ENCODE measurements at places on chromosomes 7 and 10. TPM values are rescaled to one million over a fixed set of nuclear protein-coding genes. Genes with fewer than 3 reads are reported as not detected.
A peak's percentile ranks its signal among the peaks of the same experiment; 100 is the strongest.

TRRAP gene
- total RNA-seq = 43.4 TPM

ABCB8 gene
- total RNA-seq = 24.5 TPM

DNA sequence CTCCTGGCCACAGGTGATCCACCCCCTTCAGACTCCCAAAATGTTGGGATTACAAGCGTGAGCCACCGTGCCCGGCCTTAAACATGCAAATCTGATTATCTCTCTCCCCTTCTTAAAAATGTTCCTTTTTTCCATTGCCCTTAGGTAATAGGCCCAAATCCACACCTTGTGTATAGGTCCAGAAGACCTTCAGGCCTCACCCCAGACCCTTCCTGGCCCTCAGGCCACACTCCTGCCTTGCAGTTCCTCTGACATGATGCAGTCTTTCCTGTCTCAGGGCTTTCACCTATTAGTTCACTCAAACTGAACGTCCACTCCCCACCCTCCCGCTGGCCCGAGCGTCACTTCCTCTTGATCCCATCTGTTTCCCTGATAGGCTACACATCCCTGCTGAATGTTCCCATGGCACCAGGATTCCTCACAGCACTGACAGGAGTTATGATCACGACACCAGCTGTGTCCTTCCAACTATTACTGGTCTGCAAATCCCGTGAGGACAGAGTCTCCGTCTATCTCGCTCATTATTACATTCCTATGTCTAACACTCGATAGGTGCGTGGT, 46.4 kb downstream of the DENND2A start:
- no peak for DNase-seq

DNA sequence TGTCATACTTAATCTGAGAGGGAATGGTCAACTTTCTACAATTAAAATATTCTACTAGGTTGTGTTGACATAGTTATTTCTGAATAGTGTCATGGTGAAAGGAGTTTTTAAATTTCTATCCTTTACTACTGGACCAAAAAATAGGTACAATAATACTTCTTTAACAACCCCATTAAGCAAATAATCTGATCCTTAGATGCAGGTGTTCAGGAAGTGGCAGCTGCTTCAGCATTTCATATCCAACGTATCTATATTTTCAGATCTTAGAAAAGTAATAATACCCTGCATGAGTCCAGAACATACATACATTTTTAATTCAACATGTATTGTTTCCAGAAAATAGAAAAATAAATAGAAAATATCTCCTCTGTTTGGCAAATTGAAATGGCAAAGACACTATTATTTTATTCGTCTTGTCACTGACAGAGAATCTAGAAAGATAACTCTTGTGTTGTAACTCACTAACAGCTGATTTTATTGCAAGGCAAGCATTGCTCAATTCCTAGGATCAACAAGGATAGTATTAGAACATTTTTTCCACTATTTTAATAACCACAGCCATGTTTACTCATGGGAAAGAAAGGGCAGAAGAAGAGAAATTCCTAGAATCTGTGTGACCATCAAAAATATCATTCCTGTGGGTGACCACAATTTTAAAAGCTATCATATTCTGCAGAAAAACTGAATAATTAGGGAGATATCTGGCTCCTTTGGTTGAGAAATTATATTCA, 159.3 kb upstream of the CNTNAP2 start:
- no peak for DNase-seq

- no peak for DNase-seq
Measured at GRCh38 chr10:1737222-1738061, at the start of gene ADARB2. Gene ADARB2, minus strand, starts transcription at chr10:1737525.

DNA sequence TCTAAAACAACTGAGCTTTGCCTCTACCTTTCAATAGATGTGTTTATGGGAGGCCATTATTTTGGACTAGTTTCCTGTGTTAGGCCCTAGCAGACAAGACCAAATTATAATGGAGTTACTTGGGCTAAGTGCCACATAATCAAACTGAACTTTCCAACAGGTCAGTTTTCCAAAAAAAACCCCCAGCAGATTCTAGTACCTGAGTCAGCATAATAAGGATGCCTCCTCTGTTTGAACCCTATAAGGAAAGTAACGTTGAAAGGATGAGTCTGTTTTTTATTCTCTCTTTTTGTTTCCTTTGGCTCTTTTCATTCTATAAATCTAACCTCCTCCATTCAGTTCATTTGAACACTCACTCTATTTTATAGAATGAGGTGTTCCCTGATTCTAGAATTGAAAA, 148.1 kb upstream of the FAM3C start:
- DNase-seq = no peak

GRCh38 chr10:61742812-61743211, 80.1 kb downstream of the CABCOCO1 start:
- no peak for DNase-seq

DNA sequence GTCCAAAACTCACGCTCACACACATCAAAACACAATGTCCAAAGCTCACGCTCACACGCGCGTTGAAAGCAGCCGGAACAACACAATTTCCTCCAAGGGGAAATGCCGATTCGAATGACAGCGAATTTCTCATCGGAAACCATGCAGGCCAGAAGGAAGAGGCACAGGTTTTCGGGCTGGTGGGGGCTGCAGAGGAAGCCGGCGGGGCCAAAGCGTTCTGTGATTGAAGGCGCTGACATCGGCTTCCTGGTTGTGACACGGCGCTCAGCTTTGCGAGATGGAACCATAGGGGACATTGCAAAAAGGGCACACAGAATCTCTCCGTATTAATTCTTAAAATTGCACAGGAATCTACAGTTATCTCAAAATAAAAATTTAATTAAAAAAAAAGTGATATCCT, 61.3 kb downstream of the FOXL3 start:
- DNase-seq = peak; percentile 60

DNA sequence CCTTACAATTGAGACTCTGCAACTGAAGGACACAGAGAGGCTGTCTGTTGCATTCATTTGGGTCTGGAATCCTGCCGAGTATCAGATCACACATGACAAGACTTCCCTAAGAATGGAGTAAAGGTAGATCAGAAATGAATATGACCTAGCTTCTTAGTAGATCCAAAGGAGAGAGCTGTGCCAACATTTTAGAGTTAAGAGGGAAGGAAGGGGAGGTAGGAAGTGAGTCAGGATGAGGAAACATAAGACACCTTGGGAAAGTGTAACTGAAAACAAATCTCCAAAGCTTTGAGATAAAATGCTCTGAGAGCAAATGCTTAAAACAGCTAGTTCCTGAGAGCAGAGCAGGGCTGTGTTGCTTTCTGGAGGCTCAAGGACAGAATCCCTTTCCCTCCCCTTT, 6.1 kb upstream of the SLC25A13 start:
- DNase-seq = no peak

DNA sequence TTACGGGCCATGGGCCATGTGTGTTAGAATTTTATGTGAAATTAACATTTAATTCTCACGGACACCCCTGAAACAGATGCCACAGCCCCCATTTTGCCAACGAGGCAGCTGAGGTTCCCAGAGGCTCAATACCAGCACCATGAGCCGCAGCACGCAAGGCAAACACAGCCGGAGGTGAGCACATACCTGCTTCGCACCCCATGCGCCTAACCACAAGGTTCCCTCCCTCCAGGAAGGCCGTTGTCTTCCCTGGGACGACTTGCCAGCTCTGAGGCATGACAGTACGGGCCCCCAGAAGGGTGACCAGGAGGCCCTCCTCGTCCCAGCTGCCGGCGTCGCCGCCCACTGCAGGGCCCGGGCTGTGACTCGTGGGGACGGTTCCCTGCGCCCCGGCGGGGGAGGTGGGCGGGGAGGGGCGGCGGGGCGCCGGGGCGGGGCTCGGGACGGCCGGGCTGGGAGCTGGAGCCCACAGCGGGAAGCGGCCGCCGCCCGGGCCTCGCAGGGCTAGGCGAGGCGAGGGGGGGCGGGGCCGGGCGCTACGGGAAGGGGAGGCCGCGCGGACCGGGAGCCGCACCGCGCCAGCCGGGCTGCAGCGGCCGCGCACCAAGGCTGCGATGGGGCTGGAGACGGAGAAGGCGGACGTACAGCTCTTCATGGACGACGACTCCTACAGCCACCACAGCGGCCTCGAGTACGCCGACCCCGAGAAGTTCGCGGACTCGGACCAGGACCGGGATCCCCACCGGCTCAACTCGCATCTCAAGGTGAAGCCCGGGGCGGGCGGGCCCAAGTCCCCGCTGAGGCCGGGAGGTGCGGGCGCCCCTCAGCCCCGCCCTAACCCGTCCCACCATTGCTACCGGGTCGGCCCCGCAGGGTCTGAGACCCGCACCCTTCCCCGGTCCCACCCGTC, at the start of gene CAV2:
TSS of gene CAV2 (plus strand) at position 571 of the 910 bp plus-strand sequence. CDS start at position 615, 44 bp downstream.
- DNase-seq = no peak

GRCh38 chr7:22563621-22564241, 63.7 kb upstream of the STEAP1B start:
- no peak for DNase-seq

- no peak for DNase-seq
Measured at GRCh38 chr10:60257767-60258428, 131.8 kb downstream of the ANK3 start.

DNA sequence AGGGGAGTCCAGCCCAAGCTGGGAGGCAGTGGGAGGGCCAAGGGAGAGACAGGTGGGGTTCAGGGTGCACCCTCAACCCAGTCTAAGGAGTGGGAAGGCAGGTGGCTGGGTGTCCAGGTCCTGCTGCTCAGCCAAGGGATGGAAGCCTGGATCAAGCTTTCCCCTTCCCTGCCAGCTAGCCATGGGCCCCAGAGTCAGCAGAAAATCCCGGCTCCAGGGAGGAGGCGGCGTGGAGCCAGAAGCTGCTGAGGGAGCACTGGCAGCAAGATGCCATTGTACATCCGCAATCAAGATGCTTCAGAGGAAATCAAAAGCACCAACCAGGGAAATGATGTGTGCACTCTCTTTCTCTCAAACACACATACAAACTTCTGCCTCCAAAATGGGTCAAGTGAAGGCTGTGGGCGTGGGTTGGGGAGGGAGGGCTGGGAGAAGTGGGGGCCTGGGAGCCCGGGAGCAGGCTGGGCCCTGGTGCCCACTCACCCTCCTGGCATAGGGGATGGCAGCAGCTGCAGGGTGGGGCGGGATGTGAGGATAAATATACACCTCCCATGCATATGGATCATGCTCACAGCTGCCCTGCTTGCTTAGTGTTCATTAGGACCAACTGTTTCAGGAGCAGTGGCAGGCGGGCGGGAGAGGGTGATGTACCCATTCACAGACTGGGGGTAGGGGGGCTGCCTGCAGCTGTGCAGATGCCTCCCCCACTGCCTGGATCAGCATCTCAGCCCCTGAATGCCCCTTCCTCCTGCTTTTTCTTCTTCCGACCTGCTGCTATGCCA, 24.2 kb downstream of the TRIM8 start:
- DNase-seq = no peak

- DNase-seq = no peak
Measured at GRCh38 chr10:1316809-1317143, 260.6 kb downstream of the WDR37 start.

DNA sequence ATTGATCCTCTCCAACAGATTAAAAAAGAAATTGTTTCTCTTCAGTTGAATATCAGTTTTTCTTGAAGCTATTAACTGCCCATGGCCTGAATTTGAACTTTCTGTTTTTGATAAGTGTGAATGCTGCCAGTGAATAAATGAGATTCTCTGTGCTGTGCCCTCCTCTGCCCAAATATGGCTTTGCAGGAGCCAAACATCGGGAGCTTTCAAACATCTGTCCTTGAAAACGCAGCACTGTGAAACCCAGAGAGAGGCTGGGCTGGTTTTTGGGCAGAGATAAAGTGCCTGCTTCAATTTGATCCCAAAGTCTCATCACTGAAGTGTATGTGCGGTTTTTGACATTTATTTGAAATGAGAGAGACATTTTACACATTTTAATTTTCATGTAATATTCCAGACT, 268.3 kb upstream of the SHH start:
- no peak for DNase-seq

- no peak for DNase-seq
Measured at GRCh38 chr7:138065827-138066226, 10.4 kb upstream of the AKR1D1 start.

GRCh38 chr7:50368366-50368765, 63.9 kb downstream of the IKZF1 start:
- DNase-seq = no peak

DNA sequence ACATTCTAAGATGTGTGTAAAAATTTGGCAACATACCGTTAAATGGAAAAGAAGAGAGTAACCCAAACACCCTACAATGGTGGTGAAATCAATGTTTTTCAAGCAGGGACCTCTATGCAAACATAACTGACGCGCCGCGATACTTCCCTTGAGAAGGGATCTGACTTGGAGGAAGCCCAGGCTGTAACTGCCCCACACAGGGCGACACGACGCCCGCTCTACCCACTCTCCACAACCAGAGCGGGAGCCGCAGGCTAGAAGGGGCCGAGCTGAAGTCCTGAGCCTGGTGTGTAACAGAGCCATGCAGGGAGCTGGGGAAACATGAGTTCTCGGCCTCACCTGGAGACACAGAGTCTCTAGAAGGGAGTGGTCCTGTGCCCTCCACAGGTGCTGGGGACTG, 120.2 kb downstream of the FAM53B start:
- no peak for DNase-seq

GRCh38 chr10:60331886-60332285, 57.8 kb downstream of the ANK3 start:
- DNase-seq = no peak

DNA sequence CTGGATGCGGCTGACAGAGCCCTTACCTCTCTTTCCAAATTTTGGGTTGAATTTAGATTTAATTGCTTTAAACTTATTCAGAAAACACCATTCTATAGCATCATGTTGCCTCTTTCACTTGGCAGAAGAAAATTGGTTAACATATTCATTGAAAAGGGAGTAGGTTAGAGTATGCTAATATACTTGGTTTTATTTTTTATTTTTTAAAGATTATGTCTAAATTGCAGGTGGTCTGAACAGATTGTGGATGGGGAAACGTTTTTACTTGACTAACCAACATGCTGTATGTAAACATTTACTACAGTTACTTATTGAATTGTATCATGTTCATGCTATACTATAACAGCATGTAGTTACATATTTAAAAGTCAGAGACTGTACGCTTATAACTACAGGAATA, 65.6 kb downstream of the DNAH11 start:
- no peak for DNase-seq

DNA sequence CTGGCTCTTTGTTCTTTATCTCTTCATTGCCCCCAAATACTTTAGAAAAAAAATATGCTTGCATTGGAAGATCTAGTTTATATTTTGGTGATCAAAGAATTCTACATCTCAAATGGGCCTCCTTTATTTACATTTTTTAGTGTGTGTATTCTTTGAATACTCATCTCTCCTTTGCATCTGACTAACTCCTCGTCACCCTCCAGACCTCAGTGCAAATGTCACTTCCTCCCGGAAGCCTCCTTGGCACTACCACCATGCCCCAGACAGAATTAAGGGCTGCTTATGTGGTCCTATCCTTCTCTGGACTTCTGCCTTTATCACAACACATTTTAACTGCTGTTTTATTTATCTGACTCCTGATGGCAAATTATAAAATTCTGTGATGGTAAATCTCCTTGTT, 52.0 kb upstream of the PPP1R3C start:
- DNase-seq = no peak

GRCh38 chr10:63430091-63430998, 35.4 kb downstream of the JMJD1C start:
- DNase-seq = peak; percentile 83
